Activated CD8-positive, alpha-beta memory T cell treated with anti-CD3 and anti-CD28 coated beads for 4 hours (primary cell): ENCODE measurements at places on chromosomes 7 and 10.
A peak's percentile ranks its signal among the peaks of the same experiment; 100 is the strongest.

DNA sequence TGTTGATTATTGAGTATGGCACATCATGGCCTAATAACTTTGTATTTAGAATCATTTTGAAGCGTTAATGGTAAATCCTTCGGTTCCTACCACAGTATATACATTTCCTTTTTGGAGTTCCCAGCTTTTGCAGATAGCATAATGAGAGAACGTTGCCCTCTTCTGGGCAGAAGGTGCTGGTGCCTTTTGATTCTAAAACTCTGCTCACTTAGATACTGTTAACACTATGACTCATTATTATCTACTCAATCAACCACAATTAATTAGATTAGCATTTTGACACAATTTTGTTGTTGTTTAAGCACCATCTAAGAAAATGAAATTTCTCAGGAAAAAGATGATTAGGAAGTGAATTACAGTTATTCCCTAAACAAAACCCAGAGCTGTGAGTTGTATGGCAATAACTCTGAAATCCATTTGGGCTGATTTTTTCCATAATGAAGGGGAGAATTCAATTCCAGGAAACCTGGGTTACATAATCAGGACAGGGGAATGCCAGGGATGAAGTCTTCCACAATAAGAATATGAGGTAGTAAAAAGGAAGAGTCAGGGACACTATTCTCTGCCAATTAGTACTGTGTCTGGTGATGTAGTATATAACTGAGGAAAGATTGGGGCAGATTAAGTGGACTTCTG is 11.5 kb upstream of the DLD start:
- DNase-seq = peak; percentile 19

GRCh38 chr10:107104026-107104652 is 60.4 kb downstream of the SORCS1 start:
- DNase-seq = no peak

DNA sequence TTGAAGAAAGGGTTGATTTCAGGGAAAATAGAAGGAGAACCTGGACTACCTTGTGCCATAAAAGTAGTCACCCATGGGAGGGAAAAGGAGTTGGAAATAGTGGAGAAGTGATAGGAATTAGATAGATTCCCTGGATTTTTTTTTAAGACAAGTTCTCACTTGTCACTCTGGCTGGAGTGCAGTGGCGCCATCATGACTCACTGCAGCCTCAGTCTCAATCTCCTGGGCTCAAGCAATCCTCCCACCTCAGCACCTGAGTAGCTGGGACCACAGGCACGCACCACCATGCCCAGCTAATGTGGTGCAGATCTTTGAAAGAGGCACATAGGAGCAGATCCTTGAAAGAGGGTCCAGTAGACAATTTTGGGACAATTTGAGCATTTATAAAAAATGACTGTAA is 9.5 kb upstream of the BLNK start:
- no peak for DNase-seq

GRCh38 chr10:94213001-94213530 is 149.7 kb downstream of the NOC3L start:
- no peak for DNase-seq

GRCh38 chr10:60663850-60664249 is 114.4 kb upstream of the CDK1 start:
- no peak for DNase-seq

- no peak for DNase-seq
Observed at GRCh38 chr7:5349005-5349380, 66.2 kb downstream of the SLC29A4 start.

- DNase-seq = no peak
Observed at GRCh38 chr10:108184114-108184513, 1019.6 kb upstream of the SORCS1 start.

GRCh38 chr7:70693321-70693685 is 438.6 kb upstream of the GALNT17 start:
- no peak for DNase-seq

DNA sequence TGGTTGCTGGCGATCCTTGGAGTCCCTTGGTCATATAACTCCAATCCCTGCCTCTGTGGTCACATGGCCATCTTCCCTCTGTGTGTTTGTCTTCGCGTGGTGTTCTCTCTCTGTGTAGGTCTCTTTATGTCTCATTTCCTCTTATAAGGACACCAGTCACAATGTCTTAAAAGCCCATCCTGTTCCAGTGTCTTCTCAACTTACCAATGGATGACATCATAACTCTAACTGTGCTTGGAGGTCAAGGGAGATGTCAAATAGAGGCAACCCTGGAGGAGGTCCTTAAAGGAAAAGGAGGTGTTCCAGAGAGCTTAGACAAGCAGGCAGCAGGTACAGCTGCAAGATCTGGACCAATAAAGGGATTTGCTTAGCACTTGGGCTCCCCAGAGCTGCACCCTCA is 143.0 kb downstream of the BUB3 start:
- no peak for DNase-seq

DNA sequence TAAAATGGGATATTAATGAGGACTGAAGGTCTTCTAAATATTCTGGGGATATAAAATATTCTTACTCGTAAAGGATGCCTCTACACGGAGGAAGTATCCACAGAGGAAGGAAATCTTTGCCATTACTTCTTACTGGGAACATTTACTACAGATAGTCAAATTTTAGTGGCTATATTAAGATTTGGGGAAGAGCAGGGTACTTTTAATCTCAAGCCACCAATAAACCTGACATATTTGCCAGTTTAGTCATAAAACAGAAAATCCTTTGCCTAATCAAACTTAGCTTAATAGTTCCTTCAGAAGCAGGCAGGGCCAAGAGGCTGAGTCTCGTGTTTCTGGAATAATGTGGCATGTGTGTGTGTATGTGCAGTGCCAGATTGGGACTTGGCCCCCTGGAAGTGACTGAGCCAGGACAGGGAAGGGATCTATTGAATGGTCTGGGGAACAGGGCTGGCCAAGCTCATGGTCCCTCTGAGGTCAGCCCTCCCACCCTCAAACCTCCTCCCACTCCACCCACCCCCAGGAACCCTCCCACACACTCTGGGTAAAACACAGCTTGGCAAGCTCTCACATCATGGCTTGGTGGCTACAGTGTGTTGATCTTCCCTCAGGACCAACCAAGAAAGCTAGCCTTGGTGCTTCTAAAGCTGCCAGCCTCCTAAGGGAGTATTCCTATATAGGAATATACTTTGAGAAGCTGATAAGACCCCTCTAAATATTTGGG is 1.6 kb upstream of the PIK3CG start:
- no peak for DNase-seq

DNA sequence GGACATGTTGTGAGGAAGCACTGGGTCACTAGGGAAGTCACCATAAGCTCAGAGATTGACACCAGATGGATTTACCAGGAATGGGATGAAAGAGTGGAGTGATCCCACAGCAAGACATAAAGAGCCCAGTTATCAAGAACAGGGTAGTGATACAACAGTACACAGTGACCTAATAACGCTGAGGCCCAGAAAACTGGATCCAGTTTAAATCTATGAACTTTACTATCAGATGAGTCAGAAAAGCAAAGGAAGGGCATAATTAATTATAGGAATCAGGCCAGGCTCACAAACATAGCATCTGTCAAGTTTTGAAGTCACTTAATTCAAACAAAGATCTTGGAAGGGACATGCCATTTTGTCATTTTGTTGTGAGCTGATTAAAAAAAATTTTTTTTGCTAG is 73.5 kb downstream of the LRRN3 start:
- DNase-seq = no peak

DNA sequence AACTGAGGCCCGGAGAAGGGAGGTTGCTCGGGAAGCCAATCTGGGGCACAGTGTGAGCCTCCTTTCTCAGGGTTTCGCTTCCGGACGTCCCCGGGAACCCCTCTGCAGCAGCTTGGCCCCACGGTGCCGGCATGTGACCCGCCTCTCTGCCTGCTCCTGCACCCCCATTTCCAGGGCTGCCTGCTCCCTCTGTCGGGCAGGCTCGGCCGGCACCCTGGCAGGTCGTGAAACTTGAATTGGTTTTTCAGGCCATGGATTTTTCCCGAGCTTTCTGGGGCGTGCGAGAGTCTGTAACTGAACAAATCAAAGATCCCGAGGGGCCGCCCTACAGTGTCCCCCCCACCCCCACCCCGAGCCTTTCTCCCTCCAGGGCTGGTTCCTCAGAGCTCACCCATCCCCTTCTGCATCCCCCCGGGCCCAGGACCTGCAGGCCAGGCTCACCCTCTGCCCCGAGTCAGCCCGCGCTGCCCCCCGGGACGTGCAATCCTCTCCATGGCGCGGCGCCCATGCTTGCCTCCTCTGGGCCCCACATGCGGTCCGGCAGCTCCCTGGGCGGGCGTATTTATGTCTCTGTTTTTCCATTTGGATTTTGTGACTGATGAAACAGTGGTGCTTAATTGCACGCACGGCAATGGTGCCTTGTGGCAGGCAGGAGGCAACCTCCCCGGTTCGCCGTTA is 58.1 kb downstream of the UNCX start:
- DNase-seq = no peak

GRCh38 chr7:37786741-37787569 is 61.4 kb upstream of the NME8 start:
- no peak for DNase-seq
